Activated T-cell treated with anti-CD3 and anti-CD28 coated beads, Interleukin-2, amount 50 U/mL, for 24 hours (primary cell): ENCODE measurements at places on chromosomes 11 and 22.

- DNase-seq, result no peak
Measured at GRCh38 chr11:85913513-85913912, 58.3 kb downstream of the CCDC83 start.

GRCh38 chr22:27809226-27809603, 7.7 kb upstream of the MN1 start:
- no peak for DNase-seq

DNA sequence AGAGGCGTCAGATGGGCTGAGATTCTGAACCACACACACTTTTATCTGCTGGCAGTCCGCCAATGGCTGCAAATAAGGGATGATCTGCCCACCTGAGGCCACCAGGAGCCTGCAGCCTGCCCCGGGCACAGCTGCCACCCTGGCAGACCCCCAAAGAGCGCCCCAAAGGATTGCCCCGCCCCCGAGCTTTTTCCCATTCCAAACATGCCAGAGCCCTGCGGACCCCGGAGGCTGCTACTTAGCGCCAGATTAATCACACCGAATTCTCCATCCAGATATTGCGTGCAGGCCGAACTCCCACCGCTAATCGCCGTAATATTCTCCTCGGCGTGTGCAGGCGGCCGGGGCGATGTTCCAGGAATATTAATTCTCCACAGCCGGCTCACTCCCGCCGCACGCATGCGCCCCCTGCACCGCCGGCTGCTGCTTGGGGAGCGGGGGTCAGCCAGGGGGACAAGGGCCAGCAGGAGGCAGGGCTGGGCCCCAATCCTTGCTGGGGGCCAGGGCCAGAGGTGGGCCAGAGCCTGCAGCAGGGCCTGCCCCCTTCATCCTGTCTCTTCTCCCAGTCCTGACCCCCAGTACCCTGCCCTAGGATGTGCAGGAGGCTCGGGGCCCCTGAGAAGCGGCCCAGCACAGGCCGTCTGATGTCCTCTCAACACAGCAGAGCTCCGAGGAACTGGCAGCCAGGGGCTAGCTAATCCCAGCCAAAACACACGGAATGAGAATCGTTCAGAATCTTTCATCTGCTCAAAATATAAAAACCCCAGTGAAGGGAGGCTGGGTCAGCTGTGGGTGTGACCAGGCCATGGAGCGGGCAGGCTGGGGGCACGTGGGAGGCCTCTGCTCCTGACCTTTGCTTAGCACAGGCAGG, 19.5 kb upstream of the TCF20 start:
- DNase-seq, result no peak

GRCh38 chr11:30619767-30620166, 33.6 kb upstream of the MPPED2 start:
- DNase-seq, result no peak

DNA sequence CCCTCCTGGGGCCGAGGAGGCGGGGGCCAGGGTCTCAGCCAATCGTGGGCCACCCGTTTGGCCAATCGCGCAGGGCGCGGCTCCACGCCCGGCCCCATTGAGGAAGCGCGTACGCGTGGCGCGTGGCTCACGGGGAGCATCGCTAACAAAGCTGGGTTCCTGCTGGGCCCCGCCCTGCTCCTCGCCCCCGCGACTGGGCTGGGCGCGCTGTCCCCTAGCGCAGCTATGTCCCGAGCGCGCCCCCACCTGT, 614 bp upstream of the ASCL2 start:
- DNase-seq, result peak; percentile 71

DNA sequence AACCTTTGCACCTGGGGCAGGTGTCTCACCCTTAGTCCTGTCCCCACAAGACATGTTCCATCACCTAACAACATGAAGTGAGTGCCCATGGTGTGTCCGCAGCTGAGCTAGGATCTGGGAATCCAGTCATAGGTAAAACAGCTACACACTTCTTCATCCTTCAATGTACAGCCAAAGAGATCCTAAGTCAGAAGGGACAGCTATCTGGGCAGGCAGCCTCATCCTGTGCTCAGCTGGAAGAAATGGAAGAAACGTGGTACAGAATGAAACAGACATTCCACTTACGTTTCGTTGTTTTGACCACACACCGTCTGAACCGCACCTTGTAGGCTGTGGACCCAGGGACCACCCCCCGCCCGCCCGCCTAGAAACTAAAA, 30.8 kb downstream of the PDGFB start:
- no peak for DNase-seq

DNA sequence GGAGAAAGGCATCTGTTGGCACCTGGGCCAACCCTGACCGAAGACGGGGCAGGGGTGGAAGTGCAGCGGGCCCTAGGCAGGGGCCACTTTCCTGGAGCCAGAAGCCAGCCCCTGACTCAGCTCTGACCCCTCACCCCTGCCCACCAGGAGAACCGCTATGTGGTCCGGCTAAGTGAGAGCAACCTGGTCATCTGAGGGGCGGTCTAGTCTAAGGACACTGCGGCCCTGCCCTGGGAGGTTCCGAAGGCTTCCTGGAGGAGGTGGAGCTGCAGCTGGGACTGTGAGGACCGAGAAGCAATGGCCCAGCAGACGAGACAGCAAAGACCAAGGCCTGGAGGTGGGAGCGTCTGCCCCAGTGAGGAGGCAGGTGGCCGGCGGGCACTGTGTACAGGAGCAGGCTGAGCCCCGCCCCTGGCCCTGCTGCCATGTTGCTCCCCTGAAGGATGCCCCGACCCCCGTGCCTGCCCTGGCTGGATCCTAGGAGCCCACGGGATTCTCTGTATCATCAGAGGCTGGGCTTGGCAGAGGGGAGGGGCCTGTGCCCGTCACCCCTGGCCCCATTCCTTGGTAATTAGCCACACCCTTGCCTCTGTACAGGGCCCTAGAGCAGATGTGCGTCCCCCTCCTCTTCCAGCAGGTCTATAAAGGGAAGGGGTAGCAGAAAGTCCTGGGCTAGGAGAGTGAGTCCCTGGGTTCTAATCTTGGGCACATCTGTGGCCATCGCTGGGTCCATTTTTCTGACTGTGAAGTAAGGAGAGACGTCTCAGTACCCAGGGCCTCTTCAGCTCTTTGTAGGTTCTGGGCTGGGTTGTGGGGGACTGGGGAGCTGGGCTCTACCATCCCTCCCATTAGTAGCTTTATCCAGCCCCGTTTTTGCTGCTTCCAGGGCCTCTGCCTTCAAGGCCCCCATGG, 19.4 kb downstream of the RELT start:
- DNase-seq, result no peak

GRCh38 chr22:46335201-46336118, at the start of gene TRMU:
Gene TRMU, plus strand, starts transcription at chr22:46335714. Its CDS starts 51 bp downstream, at chr22:46335765.
- peak; percentile 87 for DNase-seq
